ENCODE measurements at places on chromosomes 3 and 15.

- DNase-seq, result no peak
These were observed 97.1 kb downstream of the TMEM108 start for GRCh38 chr3:133135306-133135705.

DNA sequence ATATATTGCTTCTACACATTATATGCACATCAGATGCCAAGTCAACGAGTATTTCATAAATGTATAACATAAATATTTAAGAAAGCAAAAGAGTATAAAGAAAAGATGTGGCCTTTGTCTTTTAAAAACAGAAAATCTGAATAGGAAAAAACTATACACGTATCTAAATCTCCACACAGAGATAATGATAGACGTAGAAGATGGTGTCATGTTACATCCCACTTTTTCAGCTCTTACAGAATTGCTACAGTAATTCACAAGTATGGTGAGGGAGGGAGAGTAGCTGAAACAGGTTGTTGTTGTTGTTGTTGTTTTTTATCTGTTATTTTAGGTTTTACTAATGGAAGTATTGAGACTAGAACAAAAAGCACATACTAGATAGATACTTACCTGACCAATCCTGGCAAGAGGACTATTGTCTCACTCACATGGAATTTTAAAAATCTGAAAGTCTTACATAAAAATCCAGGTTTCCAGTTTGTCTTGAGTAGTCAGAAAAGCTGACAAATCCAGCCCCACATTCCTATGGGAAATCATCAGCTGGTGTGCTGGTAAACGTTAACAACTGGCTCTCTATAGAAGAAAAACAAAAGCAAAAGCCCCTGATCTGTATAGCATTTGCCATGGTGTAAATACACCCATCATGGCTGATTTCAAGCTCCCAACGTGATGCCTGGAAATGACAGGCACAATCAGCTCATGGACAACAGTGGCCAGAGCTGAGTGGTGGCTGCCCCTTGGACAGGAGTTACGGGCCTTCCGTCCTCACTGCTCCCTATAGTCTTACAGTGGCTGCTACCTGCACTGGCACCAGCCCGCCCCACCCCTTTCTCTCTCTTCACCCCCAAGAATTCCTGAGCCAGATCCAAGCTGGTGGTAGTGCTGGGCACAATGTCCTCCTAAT lies 47.4 kb upstream of the VGLL4 start:
- no peak for DNase-seq

- no peak for DNase-seq
These were observed 84.9 kb downstream of the EPHB1 start for GRCh38 chr3:134879990-134880389.

DNA sequence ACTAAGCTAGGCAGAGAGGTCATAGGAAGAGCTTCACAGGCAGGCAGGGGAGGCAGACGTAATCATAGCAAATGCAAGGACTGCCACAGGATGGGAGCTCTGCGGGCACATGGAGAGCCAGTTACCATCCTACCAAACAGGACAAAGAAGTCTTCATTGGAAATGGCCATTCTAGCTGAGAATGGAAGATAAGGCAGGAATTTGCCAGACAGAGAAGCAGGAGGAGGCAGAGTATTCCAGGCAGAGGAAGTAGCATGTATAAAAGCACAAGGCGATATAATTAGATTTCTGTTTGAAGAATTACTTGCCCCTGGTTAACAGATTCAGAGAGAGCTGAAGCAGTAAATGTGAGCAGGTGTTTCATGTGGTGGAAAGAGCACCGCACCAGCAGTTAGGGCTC lies 3.5 kb upstream of the SEMA5B start:
- DNase-seq, result no peak

DNA sequence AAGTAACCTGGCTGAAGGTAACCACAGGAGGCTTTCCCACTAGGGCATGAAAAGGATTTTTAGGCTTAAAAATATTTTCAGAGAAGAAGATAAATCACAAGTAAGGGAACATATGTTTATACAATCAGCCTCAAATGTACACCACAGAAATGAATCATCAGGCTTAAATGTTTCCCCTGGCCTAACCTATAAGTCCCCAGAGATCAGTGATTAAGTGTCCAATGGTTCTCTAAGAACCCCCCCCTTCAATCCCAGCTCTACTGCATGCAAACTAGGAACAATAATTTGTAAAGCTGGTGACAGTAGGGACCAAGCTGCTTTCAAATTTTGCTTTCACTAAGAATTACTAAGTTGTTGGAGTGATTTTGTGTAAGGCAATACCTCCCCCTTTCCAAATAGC lies 431.6 kb upstream of the LMCD1 start:
- DNase-seq, result no peak

DNA sequence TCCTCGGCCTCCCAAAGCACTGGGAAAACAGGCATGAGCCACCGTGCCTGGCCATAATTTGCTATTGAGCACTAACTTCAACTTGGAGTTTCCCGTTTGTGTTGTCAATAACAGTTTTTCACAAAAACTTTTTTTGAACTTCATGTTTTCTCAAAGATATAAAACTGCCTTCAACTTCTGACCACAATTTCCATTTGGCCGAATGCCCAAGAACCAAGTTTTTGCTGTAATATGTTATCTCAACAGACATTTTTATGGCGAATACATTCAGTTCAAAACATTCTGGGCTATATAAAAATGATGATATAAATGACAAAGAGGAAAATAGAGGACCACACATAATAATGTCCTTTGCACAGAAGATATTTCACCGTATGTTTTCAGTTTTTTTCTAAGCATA lies 56.4 kb downstream of the NEDD4 start:
- no peak for DNase-seq

GRCh38 chr3:97719156-97719821 lies 45.3 kb upstream of the ARL6 start:
- DNase-seq, result peak; percentile 1

DNA sequence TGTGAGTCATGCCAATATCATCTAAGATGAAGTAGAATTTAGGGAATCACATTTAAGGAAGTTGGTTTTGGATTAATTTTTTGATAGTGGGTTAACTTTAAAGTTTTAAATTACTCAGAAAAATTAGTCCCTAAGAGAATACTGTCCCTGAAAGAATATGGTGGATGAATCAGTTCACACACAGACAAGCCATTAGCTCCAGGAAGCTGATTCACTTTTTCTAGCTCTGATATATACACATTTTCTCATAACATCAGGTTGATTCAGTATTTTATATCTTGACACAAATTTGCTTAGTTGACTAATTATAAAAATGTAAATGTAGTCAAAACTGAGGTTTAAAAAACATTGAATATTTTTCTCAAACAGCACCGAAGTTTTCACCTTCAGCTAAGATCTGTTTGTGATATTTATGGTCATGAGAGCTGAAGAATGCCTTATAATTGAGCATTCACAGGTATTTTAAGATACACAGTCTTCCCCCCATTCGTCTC lies 55.1 kb downstream of the MYH15 start:
- DNase-seq, result no peak

GRCh38 chr15:35181538-35181937 lies 96.4 kb upstream of the NANOGP8 start:
- no peak for DNase-seq

DNA sequence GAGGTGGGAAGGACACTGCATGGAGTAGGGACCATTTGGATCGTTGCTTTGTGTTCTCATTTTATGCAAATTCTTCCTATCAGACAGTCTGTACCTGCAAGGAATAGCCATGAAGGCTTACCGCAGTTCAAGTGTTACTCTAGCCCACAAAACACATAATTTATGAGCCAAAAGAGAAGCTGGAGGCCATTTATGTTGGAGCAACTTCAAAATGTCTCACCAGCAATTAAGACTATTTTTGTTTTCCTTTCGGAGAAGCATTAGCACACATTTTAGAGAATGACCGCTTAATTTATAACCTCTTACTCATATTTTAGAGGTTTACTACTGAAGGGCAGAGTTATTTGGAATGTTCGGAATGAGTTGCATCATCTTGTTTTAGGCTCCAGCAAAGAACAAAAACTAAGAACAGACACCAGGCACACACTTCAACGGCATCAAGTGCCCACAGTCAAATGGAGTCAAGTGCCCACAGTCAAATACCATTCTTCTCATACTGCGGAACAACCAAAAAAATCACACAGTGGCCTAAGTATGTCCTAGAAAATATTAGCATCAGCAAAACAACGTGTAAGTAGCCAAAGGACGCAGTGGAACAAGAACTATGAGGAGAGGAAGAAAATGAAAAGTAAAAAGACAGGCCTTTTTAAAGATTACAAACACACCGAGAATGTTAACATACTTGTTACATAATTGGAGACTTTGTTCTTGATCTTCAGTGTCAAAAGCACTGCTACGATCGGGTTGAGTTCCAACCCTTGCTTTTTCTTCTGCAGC lies 17.5 kb upstream of the GOLGA8J start:
- DNase-seq, result no peak

GRCh38 chr15:85394554-85395333 lies 14.3 kb downstream of the AKAP13 start:
- DNase-seq, result no peak

- DNase-seq, result no peak
These were observed 19.7 kb downstream of the FOXP1 start for GRCh38 chr3:71563827-71564226.

- no peak for DNase-seq
These were observed 61.4 kb downstream of the SNRK start for GRCh38 chr3:43347774-43348173.

DNA sequence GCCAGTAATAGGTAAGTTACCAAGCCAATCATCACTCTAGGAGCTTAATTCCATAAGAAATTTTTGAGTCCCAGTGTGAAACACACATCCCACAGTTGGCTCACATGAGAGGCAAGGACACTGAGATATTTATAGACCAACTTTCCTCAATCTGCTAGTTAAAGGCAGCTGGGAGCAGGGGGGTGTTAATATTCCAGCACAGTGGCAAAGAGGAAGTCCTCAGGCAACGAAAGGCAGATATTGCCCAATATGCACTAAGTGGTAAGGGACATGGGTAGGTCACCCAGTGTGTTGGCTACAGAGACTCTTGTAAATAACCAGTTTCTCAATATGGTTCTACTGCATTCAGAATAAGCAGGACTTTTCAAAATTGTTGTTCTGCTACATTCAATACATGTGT lies 61.0 kb downstream of the TOP2B start:
- DNase-seq, result no peak

GRCh38 chr3:129317848-129318247 lies 39.2 kb downstream of the HMCES start:
- no peak for DNase-seq

DNA sequence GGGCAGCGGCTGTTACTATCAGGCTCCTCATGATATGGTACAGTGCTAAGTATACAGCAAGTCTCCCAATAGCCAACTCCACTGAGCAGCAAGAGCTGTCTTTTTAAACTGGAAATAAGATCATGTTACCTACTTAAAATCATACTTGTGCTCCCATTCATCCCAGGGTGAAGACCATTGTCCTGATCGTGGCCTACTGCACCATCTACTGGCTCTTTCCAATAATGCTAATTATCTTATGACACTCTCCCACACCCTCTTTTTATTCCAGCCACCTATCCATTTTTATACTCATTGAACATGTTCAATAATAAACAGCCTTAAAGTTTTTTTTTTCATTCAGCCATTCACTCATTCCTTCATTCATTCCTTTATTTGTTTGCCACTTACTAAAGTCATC lies 117.7 kb downstream of the GBE1 start:
- DNase-seq, result no peak

DNA sequence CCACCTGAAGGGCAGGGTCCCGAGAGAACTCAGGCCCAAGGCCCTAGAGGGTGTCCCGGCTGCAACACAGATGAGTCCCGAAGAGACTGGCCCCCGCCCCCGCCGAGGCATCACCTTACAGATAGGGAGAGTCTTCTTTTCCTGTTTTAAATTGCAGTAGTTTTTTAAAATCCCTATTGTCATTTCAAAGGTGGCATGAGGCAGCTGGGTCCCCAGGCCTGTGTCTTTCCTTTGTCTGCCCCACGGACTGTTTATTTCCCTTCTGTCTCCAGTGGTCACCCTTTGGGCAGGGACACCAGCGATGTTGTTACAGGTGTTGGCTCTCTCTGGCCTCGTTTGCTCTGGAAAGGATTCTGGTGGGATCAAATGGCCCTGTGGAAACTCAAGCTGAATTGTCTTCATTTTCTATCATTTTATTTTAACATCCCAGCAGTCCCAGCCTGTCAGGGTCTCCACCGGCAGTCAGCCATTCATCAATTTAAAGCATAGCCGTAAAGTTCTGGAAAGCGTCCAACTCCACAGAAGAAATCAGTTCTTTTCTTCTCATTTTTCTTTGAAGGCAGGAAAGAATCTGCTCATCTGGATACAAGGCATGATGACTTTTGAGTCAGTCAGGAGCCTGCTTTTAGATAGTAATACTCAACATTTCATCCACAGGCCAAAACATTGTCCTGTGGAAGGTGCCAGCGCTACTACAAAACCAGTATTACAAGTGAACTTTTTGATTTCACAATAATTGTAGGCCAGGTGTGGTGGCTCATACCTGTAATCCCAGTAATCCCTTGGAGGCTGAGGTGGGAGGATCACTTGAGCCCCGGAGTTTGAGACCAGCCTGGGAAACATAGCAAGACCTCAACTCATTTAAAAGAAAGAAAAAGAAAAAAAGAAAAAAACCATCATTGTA lies 96.2 kb downstream of the HES1 start:
- no peak for DNase-seq

GRCh38 chr3:48427630-48427962 lies 2.3 kb downstream of the PLXNB1 start:
- DNase-seq, result no peak

GRCh38 chr3:121786485-121786884 lies 36.9 kb upstream of the GOLGB1 start:
- no peak for DNase-seq

DNA sequence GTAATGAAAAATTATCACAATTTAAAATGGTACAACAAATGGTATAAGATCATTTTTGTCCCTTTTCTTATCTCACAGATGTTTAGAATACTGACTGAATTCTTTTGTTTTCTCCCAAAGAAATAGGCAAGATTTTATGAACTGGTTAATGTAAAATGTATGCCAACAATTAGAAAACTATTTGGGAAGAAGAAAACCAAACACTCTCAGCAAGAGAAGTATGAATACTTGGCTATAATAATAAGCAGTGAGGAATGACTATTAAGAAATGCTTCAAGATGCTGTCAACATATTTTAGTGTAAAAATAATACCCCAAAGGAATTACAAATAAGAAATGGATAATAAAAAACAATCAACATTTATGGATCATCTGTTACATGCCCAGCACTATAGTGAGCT lies 18.5 kb downstream of the SHQ1 start:
- DNase-seq, result no peak

- peak; percentile 56 for DNase-seq
These were observed 91.7 kb upstream of the FGF12 start for GRCh38 chr3:192819001-192819569.

- no peak for DNase-seq
These were observed 152.4 kb upstream of the CGNL1 start for GRCh38 chr15:57223887-57224286.

Data from GM06990 (cell line).